ENCODE measurements at places on chromosomes 11 and 22.

DNA sequence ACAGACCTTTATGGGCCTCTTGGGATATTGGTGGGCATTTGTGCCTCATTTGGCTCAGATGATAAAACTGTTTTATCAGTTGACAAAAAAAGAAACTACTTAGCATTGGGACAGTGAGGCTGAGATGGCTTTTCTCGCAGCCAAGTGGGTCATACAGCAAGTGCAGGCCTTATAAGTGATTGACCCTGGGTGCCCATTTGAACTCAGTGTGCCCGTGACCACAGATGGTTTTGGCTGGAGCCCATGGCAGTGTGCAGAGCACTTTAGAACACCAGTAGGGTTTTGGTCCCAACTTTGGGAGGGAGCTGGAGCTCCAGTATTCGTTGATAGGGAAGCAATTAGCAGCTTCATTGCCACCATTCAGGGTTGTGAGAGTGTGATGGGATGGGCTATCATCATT, 404.5 kb upstream of the LARGE1 start:
- no peak for DNase-seq

GRCh38 chr22:41015003-41015402, 63.8 kb downstream of the RBX1 start:
- DNase-seq = no peak

DNA sequence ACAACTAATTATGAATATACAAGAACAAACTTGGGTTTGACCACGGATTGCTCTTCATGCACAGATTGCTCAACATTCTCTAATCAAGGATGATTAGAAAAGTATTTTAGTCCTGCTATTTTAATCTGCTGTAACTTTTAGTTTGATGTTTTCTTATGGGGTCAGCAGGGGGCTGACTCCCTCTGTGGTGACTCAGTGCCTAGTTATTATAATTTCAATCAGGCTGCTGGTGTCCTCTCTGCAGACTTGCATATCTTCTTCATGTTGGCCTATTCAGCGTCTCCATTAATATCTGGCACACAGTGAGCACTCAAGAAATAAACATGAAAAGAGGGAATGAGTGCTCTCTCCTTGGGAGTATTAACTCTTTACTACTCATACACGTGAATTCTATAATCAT, 223.8 kb upstream of the DDI1 start:
- DNase-seq = no peak

GRCh38 chr11:97973352-97973857, 1047.3 kb upstream of the CNTN5 start:
- DNase-seq = no peak
